ENCODE measurements at places on chromosomes 6 and 20.

DNA sequence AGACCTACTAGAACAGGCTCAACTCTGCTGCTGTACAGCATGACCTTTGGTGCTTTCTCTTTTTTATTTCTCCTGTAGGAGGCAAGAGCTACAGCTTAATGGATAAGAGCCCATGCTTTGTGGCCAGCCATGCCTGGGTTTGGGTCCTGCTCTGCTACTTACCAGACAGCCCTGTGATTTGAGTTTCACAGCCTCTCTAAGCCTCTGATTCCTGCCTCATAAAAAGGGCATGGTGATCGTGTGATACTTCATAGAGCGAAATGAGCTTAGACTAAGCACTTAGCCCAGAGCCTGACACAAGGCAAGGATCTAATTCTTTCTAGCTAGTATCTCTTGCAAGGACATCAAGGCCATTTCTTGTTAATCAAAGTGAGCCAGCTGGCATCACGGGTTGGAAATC lies 19.3 kb upstream of the PDE7B start:
- no peak for DNase-seq

DNA sequence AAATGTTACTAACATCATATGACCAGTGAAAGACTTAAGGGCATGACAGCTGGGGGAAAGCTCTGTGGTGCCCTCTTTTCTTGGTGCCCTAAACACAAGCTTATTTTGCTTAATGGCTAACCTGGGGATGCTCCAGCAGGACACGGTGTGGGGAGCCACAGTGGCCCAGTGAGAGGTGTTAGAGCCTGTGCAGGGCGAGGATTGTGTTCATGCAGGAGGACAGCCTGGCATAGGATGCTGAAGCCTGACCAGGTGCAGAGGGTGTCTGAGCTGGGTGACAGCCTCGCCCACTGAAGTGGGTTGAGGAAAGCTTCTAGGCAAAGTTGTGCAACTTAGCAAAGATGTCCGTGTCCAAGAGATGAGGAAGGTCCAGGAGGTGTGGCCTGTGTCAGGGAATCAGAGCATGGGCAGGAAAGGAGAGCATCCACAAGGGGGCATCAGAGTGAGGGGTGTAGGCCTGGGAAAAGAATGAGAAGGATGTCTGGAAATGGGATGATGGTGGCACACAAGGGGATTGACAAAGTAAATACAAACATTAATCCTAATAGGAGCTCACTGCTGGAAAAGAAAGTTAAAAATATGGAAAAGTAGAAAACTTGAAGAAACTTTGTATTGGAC lies 33.9 kb downstream of the SLC17A4 start:
- DNase-seq = peak; percentile 46

DNA sequence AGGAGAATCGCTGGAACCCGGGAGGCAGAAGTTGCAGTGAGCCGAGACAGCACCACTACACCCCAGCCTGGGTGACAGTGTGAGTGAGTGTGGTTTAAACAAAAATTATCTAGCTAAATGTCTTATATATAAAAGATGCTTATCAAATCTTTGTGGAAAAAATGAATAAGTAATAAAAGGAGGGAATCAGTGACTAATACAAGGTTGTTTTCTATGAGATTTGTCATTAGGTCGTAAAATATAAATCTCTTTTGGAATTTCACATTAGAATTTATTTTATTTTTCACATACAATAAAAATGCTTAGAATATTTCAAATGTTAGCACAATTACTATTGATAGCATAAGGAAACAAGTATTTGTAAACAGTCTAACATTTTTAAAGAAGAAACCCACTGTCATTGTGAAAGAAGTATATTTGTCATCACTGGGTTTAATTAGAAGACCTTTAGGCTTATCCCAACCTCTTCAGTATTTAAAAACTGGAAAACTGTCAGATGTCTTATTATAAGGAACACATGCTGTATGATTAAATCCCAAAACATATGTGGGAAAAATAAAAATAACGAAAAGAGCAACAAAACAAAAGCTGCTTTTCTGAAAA lies 47.1 kb downstream of the ASCC3 start:
- DNase-seq = no peak

GRCh38 chr20:63657260-63657936 lies 714 bp upstream of the RTEL1 start:
- DNase-seq = no peak

- DNase-seq = no peak
These were observed 97.5 kb upstream of the ZBTB24 start for GRCh38 chr6:109580519-109580918.

DNA sequence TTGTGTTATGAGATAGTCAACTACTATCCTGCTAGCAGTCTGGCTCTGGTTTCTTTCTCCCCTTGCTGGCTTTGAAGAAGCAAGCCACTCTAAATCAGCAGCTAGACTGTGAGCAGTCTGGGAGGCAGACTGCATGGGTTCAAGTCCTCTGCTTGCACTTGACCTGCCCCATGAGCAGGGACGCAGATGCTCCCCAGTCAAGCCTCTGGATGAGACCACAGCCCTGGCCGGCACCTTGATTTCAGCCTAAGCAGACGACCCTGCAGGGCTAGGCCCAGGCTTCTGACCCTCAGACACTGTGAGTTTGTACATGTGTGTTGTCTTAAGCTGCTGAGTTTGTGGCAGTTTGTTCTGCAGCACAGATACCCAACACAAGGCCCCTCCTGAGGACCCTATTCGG lies 105.8 kb downstream of the SULF2 start:
- no peak for DNase-seq

GRCh38 chr20:7853493-7853892 lies 86.8 kb downstream of the HAO1 start:
- no peak for DNase-seq

DNA sequence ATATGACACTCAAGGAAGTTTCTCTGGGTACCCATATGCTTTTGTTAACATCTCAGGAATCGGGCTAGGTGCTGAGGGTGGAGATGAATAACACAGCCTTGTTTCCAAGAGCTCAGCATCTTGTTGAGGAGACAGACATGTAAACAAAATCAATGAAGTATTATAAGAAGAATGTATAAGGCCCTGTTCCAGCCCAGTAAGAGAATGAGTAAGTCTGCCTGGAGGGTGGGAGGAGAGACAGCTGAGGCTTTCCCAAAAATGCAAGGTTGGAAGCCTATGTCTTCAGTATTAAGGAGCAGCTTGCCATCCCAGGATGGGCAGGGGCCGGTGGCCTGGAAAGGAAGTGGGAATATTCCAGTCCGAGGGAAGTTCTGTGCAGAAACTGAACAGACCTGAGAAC lies 615.3 kb upstream of the BTBD3 start:
- DNase-seq = no peak

DNA sequence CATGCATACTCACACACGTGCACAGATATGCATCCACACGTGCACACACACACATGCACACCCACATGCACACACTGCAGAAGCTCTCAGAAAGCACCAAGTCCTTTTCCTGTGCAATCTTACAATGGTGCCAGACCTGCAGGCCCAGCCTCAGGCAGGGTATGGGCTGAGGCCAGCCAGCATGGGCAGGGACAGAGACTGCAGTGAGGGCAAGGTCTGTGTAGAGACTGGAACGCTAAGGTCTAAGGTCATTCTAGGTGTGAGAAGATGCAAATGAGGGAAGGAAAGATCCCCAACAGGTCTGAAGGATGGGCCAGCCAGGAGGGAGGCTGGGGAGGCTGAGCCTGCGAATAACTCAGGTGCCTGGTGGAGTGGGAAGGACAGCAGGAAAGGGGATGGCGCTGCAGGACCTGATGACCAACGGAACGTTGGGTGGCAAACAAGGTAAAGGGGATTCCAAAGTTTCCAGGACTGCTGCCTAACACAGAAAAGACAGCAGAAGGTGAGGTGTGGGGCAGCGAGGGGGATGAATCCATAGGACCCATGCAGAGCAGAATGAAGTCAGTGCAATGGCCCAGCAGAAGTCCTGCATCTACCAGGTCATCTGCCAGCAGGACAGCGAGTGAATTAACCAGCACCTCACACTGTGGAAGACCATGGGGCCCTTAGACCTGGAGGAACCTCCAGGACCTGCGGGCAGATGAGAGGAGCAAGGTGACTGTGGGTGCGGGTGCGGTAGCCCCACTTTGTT lies 67.0 kb downstream of the ABHD12 start:
- DNase-seq = no peak

Data from SW 1271 (cell line).